Osteocyte (in vitro differentiated cells): ENCODE measurements at places on chromosomes 3 and 15. TPM values are rescaled to one million over a fixed set of nuclear protein-coding genes. Genes with fewer than 3 reads are reported as not detected.

DNA sequence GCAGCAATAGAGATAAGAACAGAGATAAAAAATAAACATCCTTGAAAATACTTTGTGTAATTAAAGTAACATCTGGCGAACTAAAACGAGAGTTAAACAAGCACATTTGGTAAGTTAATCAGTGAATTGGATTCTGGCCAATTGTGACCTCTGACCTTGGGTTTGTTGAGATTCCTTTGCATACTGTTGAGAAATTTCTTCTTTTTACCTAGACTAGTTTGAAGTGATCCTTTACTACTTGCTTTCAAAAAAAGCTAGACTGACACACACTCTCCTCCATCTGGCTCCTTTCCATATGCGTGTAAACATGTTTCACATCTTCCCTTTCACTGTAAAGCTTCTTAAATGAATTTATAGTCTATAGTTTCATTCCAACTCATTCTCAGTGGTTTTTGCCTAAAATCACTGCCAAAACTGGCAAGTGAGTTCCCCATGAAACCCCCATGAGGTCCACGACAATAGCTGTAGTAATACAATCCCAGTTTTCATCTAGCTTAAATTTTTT is 17.3 kb upstream of the GBE1 start:
- DNase-seq: no peak

DNA sequence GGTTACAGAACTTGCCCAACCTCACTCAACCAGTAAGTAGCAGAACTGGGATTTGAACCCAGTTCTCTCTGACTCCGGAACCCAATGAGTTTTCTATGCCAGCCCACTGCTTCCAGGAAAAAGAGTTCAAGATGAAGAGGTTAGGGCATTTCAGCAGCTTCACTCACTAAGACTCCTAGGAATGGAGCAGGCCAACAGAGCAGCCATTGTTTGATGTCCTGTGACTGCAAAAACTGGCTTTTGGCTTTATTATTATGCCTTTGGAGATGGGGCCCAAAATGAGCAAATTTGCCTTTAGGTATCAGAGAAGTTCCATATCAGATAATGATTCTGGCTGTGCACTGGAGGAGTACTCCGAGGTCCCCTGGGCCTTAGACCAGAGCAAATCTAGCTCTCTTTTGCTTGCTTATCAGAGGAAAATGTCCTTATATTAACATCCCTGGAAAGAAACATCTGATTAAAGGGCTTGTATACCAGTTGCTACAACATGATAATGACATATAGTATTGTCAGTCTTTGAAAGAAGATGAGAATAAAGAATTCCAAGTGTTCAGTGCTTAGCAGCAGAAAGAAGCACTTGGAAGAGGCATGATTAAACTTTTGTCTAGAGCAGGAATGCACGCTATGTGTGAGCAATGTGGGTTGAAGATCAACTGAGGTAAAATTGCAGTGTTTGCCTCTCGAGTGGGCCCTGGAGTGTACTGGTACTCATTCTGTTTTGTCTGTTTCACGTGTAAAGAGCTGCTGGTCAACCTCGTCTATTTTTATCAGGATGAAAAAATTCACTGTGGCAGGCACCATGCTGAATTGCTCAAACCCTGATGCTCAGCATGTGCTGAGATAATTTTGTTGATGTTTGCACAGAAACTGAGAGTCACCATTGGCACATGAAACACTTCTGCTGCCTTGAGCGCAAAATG is 21.8 kb upstream of the KLHL24 start:
- DNase-seq: no peak

GRCh38 chr3:55322638-55323037 is 164.5 kb downstream of the WNT5A start:
- DNase-seq: no peak

The CSTA gene
- not detected in 2 replicates for total RNA-seq

The AP4E1 gene
- 12.3 and 12.4 TPM in 2 replicates for total RNA-seq

The NME9 gene
- not detected in 2 replicates for total RNA-seq

The FBXO40 gene
- total RNA-seq: not detected in 2 replicates

The ROPN1B gene
- total RNA-seq: not detected in 2 replicates

The GUCA1C gene
- not detected in 2 replicates for total RNA-seq
